ENCODE measurements at places on chromosomes 1 and 21. TPM values are rescaled to one million over a fixed set of nuclear protein-coding genes. Genes with fewer than 3 reads are reported as not detected.

ERRFI1 gene
- 20.8 TPM for polyA plus RNA-seq

LRRIQ3 gene
- 4.5 TPM for polyA plus RNA-seq

SPRR2E gene
- polyA plus RNA-seq: not detected

CFHR5 gene
- not detected for polyA plus RNA-seq

- DNase-seq: no peak
These were observed 188.0 kb downstream of the RERE start for GRCh38 chr1:8629241-8630091.
